ENCODE measurements at places on chromosomes 3 and 15. TPM values are rescaled to one million over a fixed set of nuclear protein-coding genes. Genes with fewer than 3 reads are reported as not detected.

The SKOR1 gene
- 0.11 TPM for total RNA-seq

DNA sequence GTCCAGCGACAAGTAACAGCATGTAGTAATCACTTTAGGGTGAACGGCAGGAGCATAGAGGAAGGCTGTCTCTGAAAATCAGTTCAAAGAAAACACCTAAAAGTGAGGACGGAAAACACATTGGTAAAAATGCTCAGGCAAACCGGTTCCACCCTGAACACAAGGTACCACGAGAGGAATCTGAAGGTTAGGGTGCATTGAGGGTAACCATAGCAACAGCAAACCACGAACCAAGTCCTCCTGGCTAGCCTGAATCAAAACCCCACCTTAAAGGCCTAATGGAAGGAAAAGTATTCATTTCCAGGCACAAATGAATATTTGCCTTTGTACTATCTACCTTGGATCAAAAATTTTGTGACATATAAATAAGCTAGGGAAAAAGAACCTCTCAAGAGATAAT lies 315.0 kb downstream of the OCA2 start:
- no peak for DNase-seq

- DNase-seq: no peak
These were observed 6.8 kb downstream of the SLC26A6 start for GRCh38 chr3:48628277-48629017.

DNA sequence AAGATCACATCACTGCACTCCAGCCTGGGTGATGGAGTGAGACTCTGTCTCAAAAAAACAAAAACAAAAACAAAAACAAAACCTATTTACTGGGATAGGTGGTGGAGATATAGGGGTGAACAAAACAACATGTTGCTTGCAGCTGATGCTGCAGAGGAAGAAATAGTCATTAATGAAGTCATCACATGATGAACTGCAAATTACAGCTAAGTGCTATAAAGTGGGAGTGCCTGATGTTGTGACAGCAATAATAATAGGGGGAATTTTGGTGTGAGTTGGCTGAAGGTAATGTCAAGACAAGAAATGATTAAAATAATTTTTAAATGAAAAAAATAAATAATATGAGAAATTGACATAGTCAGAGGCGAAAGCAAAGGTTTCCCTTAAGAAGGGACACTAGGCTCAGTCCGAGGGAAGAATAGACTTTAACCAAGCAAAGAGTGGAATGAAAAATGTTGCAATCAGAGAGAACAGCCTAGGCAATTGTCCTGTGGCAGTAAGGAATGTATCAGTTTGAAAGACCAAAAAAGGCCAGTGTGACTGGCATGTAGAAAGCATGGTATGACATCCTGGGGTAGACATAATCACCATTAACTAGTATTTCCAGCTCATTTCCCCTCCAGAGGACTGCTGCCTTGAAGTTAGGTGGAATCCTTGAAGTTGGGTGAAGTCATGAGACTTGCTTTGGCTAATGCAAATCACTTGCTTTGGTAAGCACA lies 14.7 kb upstream of the PIK3CB start:
- DNase-seq: no peak

DNA sequence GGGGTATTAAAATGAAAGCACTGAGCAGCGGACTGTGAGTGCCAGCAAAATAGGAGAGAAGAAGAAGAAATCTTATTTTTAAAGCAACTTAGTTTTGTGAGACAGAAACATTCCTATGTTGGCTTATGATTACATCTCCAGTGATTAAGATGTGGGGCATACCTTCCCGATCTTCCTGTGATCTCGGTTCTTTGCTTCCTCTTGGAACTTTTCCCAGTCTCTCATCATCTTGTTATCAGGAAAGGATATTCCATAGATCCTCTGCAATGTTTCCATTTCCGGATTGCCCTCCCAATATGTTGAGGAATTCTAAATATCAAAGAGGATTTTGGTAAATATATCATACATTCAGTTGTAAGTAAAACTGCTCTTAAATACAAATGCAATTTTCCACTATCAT lies 22.2 kb downstream of the TARS3 start:
- DNase-seq: no peak

- no peak for DNase-seq
These were observed 53.7 kb upstream of the CSTA start for GRCh38 chr3:122271246-122271898.

GRCh38 chr3:29324180-29324651 lies 43.3 kb downstream of the RBMS3 start:
- peak; percentile 87 for DNase-seq

GRCh38 chr15:99425657-99426301 lies 140.0 kb upstream of the MEF2A start:
- no peak for DNase-seq

DNA sequence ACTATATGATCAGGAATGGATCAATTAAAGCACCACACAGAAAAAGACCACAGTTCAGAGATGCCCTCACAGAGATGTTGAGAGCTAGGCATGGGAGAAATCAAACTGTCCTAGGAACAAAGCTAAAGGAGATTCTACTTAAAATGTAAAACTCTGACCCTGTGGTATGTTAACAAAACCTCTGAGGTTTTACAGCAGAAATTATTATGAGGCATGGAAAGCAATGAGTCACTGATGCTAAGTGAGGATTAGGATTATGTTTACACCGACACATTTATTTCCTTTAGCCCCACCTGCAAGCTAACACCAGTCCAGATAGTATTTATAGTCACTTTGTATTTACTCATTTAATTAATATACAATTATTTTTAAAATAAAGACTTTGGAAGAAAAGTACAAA lies 1242.2 kb downstream of the OTOL1 start:
- DNase-seq: peak; percentile 48

DNA sequence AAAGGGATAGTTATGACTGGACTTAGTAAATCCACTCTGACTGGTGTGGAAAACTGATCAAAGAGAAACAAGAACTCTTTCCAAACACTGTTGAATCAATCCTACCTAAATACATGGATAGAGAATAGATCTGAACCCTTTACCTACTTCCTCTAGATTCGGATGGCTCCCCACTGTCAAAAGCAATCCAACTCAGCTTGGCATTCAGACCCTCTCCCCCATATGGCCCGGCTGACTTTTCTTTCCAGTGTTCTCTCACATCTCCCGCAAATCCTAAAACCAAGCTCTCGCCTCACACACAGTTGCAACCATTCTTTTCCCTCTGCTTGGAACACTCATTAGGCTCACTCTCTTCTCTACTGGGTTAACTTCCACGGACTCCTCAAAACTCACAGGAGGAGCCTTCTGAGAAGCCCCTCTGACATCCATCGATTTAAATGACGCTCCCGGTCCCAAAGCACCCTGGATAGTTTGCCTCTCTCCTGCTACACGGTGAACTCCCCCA lies 639 bp downstream of the SPICE1 start:
- DNase-seq: peak; percentile 49

GRCh38 chr3:56616478-56617006 lies 59.6 kb downstream of the CCDC66 start:
- no peak for DNase-seq

- DNase-seq: peak; percentile 10
These were observed 91.8 kb downstream of the TOP2B start for GRCh38 chr3:25572919-25573385.

DNA sequence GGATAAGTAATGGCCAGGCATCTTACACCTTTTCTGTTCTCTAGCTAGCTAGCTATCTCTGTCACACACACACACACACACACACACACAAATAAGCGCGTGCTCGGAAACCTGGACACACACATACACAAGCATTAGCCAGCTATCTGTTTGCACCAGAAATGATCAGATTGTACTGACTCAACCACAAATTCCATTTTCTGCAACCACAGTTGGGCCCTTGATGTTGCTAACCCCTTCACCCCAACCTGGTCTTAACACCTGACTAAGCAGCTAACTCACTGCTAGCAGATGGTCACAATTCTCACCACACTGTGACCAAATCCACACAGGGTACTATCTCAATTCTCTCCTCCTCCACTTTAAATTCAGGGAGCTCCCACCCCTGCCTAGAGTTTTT lies 183.0 kb upstream of the THBS1 start:
- no peak for DNase-seq

The CCDC33 gene
- not detected for total RNA-seq

GRCh38 chr3:53890726-53891475 lies 758 bp downstream of the SELENOK start:
- DNase-seq: peak; percentile 59

- peak; percentile 97 for DNase-seq
These were observed 258.7 kb upstream of the TGFBR2 start for GRCh38 chr3:30347679-30348216.

DNA sequence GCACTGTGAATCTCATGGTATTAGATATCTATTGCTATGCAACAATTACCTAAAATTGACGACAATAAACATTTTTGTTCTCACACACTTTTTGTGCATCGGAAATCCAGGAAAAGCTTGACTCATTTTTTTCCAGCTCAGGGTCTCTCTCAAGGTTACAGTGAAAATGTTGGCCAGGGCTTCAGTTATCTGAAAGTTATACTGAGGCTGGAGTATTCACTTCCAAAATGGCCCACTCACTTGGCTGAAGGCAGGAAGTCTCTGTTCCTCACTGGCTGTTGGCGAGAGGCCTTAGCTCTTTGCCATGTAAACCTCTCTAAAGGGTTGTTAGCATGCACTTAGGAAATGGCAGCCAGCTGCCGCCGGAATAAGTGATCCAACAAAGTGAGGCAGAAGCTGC lies 41.4 kb downstream of the OSTN start:
- no peak for DNase-seq

DNA sequence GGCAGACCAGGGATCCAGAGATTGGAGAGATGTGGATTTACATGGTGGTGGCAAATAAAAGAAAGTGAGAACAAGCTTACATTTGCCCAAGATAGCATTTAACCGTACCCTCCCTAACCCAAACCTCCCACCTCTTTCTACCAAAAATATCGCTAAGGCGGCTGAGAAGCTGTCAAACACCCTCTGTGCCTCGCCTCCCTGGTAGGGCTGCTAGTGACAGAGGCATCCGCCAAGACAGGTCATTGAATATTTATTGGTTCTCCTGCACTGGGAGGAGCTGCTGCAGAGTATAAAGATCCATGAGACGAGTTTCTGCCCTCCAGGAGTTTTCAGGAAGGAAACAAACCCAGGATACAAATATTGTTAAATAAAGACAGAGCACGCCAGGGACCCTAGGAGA lies 107.3 kb upstream of the TMC3 start:
- no peak for DNase-seq

- no peak for DNase-seq
These were observed 26.9 kb upstream of the SAMMSON start for GRCh38 chr3:69972672-69973071.

DNA sequence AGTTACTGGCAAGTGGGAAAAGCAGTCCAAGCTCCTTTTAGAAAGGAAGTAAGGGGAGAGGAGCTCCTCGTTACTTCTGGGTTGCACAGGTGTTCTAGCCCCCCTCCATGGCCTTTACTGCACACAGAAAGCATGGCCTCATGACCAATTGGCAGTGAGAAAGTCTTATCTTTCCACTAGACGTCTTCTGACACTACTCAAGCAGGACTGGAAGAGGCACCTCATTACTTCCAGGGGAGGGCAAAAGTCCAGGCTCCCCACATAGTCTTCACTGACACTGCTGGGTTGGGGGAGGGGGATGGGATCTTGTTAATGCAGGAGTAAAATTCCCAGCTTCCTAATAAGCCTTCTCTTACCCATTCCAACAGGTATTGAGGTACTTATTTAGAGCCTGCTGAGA lies 27.6 kb upstream of the TM2D3 start:
- no peak for DNase-seq

DNA sequence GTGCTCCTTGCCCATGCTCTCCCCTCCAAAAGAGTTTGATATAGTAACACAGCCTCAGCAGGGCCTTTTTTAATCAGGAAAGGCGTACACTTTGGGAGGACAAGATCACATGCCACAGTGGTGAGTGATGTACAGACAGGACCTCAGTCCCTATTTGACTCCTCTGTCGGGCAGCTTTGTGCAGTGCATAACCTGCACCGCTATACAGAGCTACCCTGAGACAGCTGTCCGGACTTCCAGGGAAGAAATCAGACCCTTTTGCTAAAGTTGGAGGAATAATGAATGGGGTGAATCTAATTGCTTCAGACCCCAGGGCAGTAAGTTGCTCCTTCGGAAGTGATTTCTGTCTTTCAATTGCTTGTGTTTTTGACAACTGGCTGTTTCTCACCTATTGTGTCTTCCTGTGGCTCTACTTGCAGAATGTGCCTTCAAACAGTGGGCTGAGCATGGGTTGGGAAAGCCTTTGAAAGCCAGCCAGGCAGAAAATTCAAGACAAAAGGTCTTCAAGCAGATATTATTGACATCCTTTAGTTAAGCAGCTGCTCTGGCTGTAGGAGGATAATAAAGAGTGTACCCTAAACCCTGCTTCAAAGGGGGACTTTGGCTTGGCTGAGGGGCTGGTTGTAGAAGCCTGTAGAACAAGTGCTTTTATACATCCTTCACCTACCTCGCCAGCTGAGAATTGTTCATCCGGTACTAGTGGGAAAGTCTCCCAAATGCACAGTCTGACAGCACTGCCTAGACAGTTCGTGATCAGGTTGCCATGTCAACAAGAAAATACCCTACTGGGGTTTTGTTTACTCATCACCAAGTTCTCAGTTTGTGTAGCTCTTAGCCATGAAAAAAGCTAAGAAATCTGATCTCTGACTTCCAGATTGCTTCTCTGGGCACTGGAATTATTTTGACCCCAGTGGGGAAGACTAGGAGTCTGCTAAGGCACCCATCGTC lies 35.1 kb downstream of the SNTN start:
- peak; percentile 27 for DNase-seq

The FAM227B gene
- total RNA-seq: 4.4 TPM

- no peak for DNase-seq
These were observed 109.2 kb downstream of the APBA2 start for GRCh38 chr15:28994831-28995596.

DNA sequence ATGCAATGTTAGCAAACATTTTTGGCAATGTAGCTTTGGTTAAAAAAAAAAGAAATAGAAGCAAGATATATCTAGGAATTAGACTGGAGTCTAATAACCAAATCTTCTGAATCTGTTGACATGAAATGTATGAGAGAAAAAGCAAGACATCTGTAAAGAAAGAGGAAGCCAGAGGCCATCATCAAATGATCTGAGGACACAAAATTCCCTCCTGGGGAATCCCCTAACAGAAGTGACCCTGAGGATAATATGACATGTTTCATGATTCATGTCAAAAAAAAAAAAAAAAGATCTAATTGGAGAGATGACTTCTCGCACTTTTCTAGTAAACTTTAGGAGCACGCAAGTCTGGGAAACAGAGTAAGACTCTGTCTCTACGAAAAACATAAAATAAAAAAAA lies 70.9 kb downstream of the IMPG2 start:
- no peak for DNase-seq

GRCh38 chr15:51955504-51955903 lies 16.1 kb downstream of the LEO1 start:
- no peak for DNase-seq

The FOXB1 gene
- not detected for total RNA-seq

DNA sequence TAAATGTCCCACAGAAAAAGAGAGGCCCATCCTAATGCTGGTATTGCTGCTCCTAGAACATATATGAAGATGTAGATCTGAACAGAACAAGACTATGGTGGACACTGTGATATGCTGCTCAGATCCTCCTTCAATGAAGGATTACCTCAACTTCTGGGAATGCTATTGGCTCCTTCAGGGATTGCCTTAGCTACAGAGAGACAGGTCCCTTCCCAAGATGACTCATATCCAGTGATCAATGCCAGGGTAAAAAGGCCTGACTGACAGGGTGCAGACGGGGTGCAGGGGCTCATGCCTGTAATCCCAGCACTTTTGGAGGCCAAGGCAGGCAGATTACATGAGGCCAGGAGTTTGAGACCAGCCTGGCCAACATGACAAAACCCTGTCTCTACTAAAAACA lies 20.5 kb upstream of the STAG1 start:
- DNase-seq: peak; percentile 39

Data from GM23248 (cell line).